ENCODE measurements at places on chromosomes 2 and 18. TPM values are rescaled to one million over a fixed set of nuclear protein-coding genes. Genes with fewer than 3 reads are reported as not detected.

NT5C1B gene
- total RNA-seq = not detected

MC2R gene
- not detected for total RNA-seq

L3MBTL4 gene
- 9.5 TPM for total RNA-seq

ST8SIA3 gene
- total RNA-seq = not detected

DAPL1 gene
- total RNA-seq = not detected

CCDC141 gene
- total RNA-seq = 24.5 TPM

COLEC12 gene
- 56.4 TPM for total RNA-seq

CIB4 gene
- total RNA-seq = not detected

NFU1 gene
- 142 TPM for total RNA-seq

SLC14A1 gene
- total RNA-seq = not detected

ABCG5 gene
- total RNA-seq = not detected

MDH1B gene
- total RNA-seq = 1.1 TPM

PKDCC gene
- total RNA-seq = 150 TPM

STEAP3 gene
- 13.3 TPM for total RNA-seq

CROCC2 gene
- not detected for total RNA-seq

CHRND gene
- total RNA-seq = not detected
